ENCODE measurements at places on chromosomes 3 and 15. TPM values are rescaled to one million over a fixed set of nuclear protein-coding genes. Genes with fewer than 3 reads are reported as not detected.

ADGRG7 gene
- not detected for polyA plus RNA-seq

DNA sequence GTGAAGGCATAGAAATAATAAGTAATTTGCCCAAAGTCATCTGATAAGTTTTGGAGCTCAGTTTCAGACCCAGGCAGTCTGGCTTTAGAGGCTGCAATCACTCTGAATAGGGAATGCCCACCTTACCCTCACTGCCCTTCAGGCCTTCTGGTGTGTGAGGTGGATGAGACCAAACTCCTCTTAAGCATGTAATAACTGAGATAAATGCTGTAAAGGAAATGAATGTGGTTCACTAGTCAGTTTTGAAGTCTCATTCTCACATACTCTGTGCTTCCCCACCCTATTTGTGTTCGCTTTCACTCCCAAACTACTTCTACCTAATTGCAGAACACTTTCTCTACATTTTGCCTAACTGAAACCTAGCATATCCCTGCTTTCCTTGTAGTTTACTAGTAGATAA lies 144.1 kb downstream of the FILIP1L start:
- no peak for DNase-seq

GRCh38 chr15:92600856-92601255 lies 54.7 kb downstream of the FAM174B start:
- DNase-seq = no peak

- no peak for DNase-seq
These were observed 721 bp upstream of the ZIC1 start for GRCh38 chr3:147408188-147409100.

CMSS1 gene
- polyA plus RNA-seq = 29.2 TPM

- no peak for DNase-seq
These were observed 7.2 kb upstream of the RBP1 start for GRCh38 chr3:139546772-139547171.

- no peak for DNase-seq
These were observed 265.4 kb upstream of the LYSMD4 start for GRCh38 chr15:99998661-99999101.

DNA sequence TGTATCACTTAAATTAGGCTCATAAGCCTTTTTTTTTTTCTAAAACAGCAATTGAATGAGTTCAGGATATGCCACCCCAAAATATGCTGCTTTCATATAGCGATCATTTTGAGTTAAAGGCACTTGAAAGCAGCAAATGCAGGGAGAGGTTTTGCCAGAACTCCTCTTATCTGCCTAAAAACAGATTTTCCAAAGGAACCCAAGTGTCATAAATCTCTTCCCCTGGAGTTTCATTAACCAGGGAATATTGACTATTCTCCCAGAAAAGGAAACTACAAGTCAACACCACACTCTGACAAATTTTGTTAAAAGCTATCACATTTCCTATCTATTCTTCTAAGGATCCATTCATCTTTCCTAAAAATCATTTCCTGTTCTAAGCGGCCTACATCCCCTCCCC lies 11.3 kb downstream of the DNAAF4 start:
- no peak for DNase-seq

DNA sequence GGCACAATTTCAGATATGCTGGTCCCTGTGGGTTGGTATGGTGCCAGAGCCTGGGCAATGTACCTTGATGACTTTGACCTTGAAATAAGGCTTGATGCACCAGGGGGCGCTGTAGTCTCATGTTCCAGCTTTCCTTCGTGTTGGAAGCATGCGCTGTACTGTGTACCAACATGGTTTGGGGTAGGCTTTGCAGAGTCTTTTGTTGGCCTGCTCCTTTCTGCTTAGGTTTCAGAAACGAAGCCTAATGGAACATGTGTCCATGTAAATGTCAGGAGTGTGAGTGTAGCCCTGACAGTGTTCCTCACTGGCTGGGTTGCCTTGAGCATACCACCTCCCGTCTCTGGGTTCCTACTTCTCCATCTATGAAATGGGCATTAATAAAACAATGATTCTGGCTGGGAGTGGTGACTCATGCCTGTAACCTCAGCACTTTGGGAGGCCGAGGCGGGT lies 3.6 kb upstream of the CCR4 start:
- peak; percentile 39 for DNase-seq

GRCh38 chr3:16248556-16248955 lies 16.2 kb downstream of the DPH3 start:
- DNase-seq = no peak

DNA sequence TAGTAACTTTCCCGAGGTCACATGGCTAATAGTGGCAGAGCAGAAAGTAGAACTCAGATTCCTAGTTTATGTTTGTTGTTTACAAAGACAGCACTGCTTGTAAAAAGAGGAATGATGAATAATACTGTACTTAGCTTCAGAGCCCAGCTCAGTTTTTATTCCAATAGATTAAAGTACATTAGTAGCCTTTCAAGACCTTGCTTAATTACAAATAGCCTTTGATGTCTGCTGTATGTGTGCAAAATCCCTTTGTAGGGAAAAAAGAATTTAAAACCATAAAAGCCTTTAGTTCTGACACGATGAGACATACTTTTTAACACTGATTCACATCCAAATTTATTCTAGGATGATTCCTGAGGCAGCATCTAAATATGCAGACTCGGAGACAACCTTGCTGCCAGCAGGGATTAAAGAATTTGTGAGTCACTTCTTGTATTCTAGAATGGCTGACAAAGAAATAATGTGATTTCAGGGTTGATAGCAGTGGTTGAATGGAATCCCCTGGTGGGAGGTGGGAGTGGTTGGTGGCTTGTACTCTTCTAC lies 324.2 kb upstream of the TGFBR2 start:
- DNase-seq = no peak

FANCI gene
- 27.6 TPM for polyA plus RNA-seq

- DNase-seq = no peak
These were observed 18.2 kb upstream of the SNRPA1 start for GRCh38 chr15:101313041-101313761.

DNA sequence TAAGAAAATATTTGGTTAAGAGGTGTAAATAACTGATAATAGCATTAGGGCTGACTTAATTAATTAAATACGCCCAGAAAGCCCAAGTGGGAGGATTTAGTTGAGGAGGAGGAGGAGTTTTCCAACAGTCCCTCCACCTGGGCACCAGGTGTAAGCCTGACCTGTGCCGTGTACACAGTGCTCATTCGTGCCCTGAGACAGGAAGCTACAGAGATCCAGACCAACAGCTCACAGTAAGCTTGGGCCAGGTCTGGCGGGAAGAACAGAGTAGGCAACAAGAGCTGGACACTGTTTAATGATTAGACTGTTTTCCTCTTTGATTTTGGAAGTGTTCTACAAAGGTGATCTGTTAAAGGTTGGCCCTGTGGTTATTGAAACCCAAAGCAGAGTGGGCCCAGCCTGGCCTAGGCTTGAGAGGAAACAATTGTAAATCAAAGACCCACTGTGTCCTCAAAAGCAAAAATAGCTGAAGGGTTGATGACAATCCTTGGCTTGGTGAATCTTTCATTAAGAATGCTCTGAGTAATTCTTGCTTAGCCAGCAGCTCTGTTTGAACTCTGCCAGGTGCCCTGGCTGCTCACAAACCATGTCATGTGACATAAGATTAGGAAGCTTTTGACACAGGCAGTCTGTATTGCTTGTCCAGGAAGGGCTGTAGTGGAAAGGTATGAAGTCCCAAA lies 13.8 kb downstream of the SQOR start:
- no peak for DNase-seq

ALDH1L1 gene
- 0.17 TPM for polyA plus RNA-seq

- DNase-seq = peak; percentile 36
These were observed 103.2 kb upstream of the TJP1 start for GRCh38 chr15:29925227-29926082.

DNA sequence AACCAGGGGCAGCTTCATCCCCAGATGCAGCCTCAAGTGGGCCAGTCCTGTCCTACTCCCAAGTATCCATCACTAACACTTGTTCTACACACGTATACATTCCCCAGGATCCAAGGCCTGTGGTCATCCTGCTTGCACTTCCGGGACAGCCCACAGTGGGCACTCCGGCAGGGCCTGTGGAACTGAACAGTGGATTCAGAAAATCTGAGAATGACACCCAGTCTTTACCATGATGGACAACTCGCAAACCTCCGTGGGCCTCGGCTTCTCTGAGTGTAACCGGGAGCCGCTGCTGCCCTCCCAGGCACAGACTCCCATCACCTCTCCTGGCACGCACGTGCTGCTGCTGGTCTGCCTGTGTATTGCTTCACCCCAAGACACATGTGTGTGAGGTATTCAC lies 59.6 kb downstream of the ATP10A start:
- no peak for DNase-seq

DNA sequence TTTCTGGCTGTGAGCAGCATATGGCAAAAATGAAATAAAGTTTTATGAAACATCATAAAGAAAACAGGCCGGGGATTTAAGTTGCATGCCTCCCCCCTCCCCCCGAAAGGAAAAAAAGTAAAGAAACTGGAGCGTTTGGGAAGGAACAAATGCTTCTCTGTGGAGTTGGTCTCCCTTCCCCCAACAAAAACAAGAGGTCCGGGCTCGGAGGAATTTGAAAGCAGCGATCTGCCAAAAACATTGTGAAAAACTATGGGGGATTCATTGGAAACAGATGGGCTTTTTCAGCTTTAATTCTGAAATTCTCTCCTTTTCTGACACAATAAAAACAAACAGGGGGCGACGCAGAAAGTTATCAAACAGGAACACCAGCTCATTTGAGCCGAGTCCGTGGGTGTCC lies 17.0 kb downstream of the RGMA start:
- peak; percentile 77 for DNase-seq

- DNase-seq = no peak
These were observed 93.2 kb downstream of the FILIP1L start for GRCh38 chr3:100020876-100021644.

DNA sequence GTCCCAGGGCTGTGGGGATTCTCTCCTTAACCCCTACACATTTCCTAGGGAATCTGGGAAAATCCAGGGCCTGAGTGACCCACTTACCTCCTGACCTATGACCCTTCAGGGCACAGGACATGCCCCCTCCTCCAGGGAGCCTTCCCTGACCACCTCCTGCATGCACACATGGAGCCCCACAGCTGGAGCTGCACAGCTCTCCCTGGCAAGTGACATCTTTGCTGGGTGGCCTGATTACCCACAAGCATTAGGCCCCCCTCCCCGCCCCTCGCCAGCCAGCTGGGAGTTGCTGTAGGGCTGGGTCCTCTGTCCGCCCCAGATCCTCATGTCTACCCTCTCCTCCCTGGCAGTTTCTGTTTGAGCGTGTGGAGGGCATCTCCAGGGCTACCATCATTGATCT lies 21.4 kb downstream of the HDAC11 start:
- DNase-seq = no peak

CD47 gene
- polyA plus RNA-seq = 98.7 TPM

ILDR1 gene
- 0.15 TPM for polyA plus RNA-seq

GRCh38 chr3:49553324-49553691 lies 969 bp upstream of the BSN start:
- DNase-seq = no peak

SLC28A2 gene
- polyA plus RNA-seq = 0.18 TPM

SSUH2 gene
- 3.5 TPM for polyA plus RNA-seq

GRCh38 chr3:13042715-13043271 lies 30.4 kb downstream of the IQSEC1 start:
- no peak for DNase-seq

DNA sequence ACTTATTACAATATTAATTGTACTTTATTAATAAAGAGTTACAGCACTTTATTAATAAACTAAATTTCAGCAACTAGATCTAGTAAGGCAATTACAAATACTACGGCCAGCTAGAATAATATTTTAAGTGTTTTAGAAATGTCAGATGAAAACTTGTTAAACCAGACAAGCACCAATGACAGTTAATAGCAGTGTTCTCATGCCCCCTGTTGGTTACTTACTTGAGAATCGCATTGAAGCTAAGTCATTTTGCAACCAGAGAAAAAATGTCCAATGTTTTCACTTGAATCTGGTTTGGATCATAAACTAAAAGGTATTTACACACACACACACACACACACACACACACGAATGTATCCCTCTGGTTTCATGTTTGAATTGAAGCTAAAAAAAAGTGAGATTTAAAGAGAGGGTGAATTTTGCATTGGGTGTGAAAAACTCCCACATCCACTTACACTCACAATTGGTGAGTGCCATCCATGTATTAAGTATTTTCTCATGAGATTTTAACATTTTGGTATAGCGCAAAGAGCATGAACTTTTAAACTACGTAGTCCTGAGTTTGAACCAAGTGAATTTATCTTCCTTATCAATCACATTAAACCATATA lies 347.7 kb downstream of the ZBBX start:
- peak; percentile 40 for DNase-seq

DNA sequence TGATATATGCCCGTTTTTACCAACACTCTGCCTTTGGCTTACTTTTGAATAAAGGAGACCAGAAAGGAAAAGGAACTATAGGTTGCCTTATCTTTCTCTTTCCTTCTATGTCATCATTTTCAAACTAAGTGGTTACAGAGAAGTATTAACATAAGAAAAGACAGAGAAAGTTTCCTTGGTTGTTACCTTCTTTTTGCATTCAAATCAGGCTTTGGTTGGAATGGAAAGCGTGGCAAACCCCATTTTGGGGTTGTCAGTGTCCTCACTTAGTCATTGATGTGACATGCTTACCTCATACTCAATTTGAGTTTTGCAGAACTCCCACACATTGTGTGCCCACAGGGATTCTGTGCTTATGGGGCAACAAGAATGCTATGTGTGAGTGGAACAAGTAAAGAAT lies 3.7 kb upstream of the THRB start:
- DNase-seq = no peak

RASGRP1 gene
- polyA plus RNA-seq = 4.2 TPM

GRCh38 chr15:69398491-69398891 lies 15.7 kb upstream of the KIF23 start:
- no peak for DNase-seq

- peak; percentile 86 for DNase-seq
These were observed 34.7 kb upstream of the NDUFB4 start for GRCh38 chr3:120561251-120562045.

DNA sequence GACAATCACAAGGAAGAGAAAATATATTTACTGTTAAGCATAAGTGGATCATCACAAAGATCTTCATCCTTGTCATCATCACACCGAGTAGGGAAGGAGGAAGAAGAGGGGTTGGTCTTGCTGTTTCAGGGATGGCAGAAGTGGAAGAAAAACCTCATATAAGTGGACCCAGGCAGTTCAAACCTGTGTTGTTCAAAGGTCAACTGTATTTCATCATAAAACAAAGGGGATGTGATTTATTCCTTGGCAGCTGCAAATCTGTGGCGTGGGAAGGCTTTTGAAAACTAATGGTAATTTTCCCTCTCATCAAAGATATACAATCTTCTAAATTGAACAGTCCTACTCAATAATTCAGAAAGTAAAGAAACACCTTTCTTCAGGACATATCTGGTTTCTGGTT lies 129.9 kb upstream of the ABI3BP start:
- no peak for DNase-seq

- peak; percentile 76 for DNase-seq
These were observed 18.6 kb upstream of the TICRR start for GRCh38 chr15:89556413-89557262.

DNA sequence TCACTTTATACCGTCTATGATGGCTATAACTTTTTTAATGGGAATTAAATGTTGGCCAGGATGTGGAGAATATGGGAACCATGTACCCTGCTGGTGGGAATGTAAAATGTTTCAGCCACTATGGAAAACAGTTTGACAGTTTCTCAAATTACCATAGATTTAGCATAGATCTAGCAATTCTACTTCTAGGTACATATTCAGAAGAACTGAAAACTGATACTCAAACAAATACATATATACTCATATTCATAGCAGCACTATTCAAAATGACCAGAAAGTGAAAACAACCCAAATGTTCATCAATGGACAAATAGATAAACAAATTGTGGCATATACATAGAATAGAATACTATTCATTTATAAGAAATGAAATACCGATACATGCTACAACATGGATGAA lies 539.4 kb downstream of the IGSF11 start:
- no peak for DNase-seq

GPR87 gene
- polyA plus RNA-seq = not detected

- no peak for DNase-seq
These were observed 16.5 kb downstream of the PIF1 start for GRCh38 chr15:64808785-64809453.
